ENCODE measurements at places on chromosomes 13 and 19.

DNA sequence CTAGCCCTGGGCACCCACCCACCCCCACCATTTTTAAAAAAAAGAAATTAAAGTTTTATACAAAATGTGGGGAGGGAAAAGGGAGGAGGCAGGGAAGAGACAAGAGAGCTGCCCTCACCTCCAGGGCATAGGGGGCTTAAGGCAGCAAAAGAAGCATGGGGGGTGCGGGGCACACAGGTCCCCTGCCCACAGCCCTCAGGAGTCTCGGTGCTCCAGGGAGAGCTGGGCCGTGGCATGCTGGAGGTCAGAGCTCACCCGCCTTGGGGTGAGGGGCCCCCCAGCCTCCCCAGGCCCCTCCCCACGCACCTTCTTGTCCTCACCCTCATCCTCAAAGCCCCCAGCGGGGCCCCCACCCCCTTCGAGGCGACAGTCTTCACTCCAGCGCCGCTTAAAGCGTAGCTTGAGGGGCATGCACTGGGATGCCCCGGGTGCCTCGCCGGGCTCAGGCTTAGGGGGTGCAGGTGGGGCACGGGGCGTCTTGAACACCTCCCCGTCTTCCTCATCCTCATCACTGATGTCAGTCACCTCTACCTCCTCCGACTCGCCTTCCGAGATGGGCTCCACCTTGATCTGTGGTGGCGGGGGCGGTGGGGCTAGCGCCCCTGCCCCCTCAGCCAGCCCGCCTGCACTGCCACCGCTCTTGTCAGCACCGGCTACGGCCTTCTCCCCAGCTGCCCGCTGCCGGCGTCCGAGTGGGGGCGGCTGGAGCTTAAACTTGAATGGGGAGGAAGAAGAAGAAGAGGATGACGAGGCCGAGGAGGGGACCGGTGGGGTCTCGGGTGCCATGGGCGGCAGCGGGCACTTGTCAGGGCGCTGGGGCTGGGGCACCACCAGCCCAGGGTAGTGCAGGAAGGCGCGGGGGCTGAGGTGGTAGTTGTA lies 6.1 kb upstream of the GSK3A start:
- DNase-seq, result no peak

DNA sequence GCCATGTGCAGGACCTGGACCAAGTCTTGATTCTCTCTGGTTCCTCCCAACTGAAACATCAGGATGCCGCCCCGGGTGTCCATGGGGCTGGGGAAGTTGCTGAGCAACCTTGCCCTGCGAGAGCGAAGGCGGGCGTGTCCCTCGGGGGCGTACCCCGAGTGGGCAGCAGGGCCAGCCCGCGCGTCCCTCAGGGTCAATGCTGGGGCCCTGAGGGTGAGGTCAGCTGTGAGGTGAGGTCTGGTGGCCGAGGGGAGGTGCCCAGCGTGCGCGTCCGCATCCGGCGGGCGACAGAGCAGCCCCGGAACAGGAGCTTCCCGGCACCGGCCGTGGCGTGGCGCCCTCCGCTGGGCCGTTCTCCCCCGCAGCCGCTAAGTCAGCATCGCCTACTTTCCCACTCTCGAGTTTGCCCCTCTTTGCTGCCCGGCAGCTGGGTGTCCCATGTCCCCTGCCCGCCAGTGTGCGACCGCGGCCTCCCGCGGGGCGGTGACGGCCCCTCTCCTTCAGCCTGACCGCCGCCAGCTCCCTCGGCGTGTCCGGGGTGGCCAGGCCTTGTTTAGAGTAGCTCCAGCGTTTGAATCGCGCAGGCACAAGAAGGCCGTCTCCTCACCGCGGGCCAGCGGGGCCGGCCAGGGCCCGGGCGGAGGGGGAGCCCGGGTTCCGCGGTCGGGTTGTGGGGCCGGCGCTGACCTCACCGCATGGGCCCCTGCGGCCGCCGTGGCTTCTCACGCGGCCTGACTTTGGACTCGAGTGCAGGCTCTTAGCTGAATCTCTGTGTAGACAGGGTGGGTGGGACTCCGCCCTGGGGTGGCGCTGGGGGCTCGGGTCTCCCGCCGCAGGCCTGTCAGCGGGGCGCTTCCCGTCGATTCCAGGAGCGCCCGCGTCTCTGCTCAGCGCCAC lies 33.0 kb downstream of the GJA3 start:
- DNase-seq, result peak; percentile 9

DNA sequence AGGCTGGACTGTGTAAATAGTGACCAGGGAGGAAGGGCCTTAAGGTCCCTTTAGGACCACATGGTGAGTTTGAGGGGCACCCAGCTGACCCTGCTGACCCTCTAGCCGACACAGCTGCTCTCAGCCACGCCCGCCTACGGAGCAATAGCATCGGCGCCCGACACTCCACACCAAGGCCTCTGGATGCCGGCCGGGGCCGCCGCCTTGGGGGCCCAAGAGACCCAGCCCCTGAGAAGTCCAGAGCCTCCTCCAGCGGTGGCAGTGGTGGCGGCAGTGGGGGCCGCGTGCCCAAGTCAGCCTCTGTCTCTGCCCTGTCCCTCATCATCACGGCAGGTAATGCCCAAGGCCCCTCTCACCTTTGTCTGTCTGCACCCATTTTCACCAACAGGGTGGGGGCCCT lies 8.6 kb upstream of the PIK3R2 start:
- DNase-seq, result no peak

GRCh38 chr13:79917628-79918027 lies 423.3 kb downstream of the SPRY2 start:
- no peak for DNase-seq

GRCh38 chr13:98664924-98665637 lies 87.4 kb downstream of the SLC15A1 start:
- DNase-seq, result no peak

GRCh38 chr13:64278493-64278892 lies 2862.8 kb upstream of the PCDH20 start:
- DNase-seq, result no peak

DNA sequence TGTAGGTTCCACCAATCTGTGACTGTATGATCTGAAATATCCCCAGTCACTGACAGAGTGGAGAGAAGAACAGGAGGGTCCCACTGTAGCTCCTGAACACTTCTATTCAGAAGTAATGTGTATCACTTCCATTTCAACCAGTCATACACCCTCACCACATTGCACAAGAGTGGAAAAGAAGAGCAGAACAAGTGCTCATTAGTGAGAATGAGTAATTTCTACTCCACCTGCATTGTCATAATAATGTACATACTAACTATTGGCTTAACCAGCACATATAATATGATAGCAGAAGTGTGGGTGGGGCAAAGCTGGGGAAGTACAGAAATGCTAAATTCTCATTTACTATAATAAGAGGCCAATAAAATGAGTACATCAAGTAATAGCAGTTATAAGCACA lies 342.7 kb downstream of the LMO7 start:
- no peak for DNase-seq

DNA sequence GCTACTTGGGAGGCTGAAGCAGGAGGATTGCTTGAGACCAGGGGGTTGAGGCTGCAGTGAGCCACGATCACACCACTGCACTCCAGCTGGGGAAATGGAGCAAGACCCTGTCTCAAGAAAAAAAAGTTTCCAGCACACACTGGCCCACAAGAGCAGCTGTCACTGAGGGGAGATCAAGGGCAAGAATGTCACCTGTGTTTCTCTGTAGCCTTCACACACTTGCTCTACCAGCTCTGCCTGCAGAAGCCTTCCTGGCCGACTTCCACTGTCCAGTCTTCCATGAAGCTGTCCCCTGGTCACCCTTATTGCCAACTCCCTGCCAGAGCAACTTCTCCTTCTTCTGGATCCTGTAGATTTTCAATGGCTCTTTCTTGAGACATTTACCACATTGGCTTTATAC lies 158.0 kb downstream of the KCTD15 start:
- DNase-seq, result no peak

DNA sequence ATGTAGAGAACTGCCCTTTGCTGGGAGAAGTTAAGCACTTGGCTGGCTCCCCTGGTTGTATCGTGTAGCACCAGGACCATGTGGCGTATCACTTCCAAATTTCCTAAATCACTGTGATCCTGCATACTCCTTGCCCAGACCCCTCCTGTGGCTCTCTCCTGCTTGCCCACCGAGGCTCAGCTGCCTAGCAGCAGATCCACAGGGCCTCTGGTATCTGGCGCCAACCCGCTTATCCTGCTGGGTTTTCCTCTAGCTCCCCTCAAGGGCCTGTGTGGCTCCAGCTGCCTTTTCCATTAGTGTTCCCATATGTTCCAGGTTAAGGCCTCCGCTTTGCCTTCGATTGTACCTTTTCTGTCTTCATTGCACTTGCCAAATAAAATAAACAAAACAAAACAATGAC lies 16.5 kb downstream of the LRCH1 start:
- no peak for DNase-seq

- no peak for DNase-seq
Observed at GRCh38 chr19:33905937-33906577, 109.4 kb downstream of the KCTD15 start.

DNA sequence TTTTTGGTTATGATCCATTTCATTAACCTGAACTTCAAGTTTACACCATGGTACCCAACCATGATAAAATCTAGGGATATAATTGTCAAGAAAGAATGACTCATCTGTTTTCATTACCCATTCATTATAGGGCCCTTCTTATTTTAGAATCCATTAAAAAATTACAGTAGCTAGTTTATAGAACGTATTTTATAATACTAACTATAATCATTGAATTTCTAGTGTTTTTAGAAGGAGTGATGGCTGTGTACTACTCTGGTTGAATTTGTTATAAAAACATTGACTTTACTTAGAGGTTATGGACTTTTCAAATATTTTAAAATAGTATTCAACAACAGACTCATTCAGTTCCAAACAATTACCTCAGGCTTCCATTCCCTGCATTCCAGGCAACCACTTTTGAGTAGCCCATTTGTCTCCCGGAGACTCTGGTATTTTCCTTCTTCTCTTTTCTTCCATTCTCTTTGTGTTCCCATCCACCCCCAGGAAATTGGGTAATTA lies 71.9 kb upstream of the KLF12 start:
- no peak for DNase-seq

- no peak for DNase-seq
Observed at GRCh38 chr19:3707868-3708206, 347 bp upstream of the TJP3 start.

DNA sequence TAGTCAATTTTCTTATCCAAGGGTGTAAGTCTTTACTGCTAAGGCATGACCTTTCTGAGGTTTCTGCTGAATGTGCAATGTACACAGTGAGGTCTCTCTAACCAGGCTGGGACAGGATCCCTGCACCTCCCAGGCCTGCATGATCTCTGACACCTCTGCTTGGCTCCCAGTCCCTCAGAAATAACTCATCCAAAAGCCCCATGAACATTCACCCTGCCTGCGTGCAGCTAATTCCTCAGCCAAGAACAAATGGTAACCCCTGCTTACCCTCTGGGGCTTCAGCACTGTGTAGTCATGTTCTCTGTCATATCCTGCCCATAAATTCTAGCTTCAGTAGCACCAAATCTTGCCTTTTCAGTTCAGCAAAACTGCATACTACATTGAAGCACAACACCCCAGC lies 1146.3 kb upstream of the MIR17HG start:
- DNase-seq, result no peak

GRCh38 chr13:33340631-33341030 lies 55.1 kb upstream of the STARD13 start:
- DNase-seq, result no peak

DNA sequence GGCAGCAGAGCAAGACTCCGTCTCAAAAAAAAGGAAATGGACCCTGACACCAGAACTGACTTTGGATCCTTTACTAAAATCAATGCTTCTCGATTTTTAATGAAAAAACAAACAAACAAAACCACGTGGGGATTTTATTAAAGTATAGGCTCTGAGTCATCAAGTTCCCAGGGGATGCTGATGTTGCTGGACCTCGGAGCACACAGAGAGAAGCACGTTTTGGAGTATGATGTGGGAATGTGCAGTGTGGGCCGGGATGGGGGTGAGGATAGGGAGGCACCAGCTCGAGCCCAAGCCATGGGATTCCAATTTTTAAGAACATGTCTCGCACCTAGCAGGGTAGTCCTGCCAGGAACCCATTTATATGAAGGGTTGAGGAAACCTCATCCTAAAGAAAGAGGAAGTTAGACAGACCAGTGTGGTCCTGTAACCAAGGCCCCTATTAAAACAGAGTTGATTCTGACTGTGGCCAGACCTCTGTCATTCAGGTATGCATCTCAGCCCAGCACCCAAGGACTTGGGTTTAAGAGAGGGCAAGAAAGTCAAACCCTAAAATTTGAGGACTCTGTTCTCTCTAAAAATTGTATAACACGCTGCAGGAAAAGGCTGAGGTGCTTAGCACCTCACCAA lies 6.4 kb downstream of the FLT1 start:
- DNase-seq, result no peak

- DNase-seq, result no peak
Observed at GRCh38 chr19:39531834-39532232, 819 bp downstream of the EID2B start.

- no peak for DNase-seq
Observed at GRCh38 chr19:43847246-43847645, 20.1 kb downstream of the ZNF283 start.

DNA sequence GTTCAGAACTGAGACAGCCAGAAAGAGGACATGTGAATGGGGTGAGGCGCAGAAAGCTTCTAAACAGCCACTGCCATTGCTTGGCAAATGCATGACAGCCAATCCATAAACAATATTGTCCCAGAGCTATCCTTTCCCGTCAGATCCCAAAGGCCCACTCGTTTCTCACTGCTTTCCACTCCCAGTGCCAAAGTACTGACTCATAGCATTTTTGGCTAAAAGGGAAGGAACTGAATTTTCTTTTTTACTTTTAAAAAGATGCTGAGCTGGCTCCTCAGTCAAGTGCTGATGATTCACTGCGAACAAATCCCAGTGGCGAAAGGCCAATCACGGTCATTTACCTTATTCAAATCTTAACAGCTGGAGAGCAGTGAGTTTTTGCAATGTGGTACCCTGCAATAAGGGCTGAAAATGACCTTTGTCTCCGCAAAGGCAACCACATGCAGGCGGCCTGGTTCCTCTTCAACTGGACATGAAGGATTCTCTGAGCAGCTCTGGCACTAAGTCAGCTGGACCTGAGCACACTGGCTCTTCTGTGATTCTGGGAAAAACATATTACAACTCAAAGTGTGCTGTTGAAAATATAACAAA lies 151.7 kb downstream of the DCLK1 start:
- DNase-seq, result no peak

- no peak for DNase-seq
Observed at GRCh38 chr13:27980280-27980998, 8.1 kb downstream of the URAD start.

- DNase-seq, result no peak
Observed at GRCh38 chr13:79477968-79478367, 3.0 kb upstream of the NDFIP2 start.

GRCh38 chr19:40284501-40285352 lies at the start of gene AKT2:
AKT2 (minus strand) TSS chr19:40285345; CDS start chr19:40265267, 20,078 bp downstream.
- DNase-seq, result peak; percentile 81

DNA sequence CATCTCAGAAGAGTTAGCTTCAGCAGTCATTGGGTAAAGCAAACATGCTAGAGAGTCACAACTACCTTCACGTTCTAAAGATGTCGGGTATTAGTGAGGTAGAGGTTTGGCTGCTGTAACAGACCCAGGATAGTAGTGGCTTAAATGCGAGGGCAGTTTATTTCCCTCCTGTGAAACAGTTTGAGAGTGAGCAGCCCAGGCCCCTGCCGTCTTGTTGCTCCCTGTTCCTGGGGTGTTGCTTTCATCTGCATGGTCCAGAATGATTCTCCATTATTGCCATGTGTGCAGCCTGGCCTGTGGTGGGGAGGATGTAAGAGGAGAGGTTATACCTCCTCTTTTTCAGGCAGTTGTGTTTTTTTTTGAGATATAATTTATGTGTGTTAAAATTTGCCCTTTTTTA lies 63.7 kb downstream of the SIPA1L3 start:
- DNase-seq, result no peak
